ENCODE measurements at places on chromosomes 7 and 10.

DNA sequence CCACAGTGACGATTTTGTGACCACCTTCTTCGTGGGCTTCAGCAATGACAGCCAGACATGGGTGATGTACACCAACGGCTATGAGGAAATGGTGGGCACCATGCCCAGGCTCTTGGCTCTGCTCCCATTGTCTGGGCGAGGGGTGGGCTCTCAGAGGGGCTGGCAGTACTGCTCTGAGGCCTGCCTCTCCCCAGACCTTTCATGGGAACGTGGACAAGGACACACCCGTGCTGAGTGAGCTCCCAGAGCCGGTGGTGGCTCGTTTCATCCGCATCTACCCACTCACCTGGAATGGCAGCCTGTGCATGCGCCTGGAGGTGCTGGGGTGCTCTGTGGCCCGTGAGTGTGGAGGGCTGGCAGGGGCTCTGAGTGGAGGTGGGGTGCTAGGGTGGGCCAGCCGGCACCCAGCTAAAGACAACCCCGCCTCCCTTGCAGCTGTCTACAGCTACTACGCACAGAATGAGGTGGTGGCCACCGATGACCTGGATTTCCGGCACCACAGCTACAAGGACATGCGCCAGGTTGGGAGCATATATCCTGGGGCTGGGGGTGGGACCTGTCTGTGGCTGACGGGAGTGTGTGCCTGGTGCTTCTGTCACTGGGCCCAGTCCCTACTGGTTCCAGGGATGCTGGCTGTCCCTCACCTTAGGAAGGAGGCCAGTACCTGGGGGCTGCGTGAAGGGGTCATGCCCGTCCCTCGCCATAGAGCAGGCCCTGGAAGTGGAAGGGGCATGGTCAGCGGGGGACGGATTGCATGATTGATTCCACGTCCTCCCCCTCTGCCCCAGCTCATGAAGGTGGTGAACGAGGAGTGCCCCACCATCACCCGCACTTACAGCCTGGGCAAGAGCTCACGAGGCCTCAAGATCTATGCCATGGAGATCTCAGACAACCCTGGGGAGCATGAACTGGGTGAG lies 6.8 kb downstream of the AEBP1 start:
- DNase-seq, result no peak

DNA sequence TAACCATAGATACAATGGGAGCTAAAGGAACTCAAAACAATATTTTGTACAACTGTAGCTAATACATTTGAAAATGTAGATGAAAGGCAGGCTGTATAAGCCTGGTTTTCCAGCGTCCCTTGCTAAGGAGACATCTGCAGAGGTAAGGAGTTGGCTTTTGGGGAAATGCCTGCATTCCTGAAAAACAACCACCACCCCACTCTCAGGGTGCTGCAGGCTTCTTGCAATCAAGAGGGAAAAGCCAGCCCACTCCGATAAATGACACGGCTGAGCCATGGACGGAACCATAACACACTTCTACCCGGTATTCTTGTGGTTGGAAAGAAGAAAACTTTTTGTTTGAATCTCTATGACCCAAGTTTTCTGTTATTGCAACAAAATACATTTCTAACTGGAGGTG lies 200.3 kb downstream of the TEX36 start:
- DNase-seq, result no peak

DNA sequence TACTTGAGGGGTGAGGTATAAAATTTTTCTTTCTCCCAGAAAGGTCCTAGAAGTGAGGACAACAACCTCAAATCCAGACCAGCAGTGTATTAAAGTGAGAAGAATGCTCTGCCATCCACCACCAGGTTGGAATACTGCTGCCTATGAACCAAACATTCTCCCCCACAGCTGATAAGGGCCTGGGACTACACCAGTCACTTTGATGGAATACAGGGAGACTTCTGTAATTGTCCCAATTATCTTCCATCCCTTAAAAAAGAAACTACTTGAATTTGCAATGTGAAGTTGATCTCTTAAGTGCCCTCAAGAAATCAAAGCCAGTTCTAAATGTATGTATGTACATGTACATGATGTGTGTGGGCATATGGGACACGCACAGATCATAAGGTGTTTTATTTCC lies 3.0 kb downstream of the TBX20 start:
- no peak for DNase-seq

- no peak for DNase-seq
These were observed 46.5 kb downstream of the MCU start for GRCh38 chr10:72738486-72738885.

- DNase-seq, result no peak
These were observed 10.9 kb downstream of the SEC31B start for GRCh38 chr10:100508691-100509150.
